Activated effector memory CD4-positive, alpha-beta T cell treated with Interleukin-2 at 50 U/mL for 16 hours (primary cell): ENCODE measurements at places on chromosomes 16 and 17.

DNA sequence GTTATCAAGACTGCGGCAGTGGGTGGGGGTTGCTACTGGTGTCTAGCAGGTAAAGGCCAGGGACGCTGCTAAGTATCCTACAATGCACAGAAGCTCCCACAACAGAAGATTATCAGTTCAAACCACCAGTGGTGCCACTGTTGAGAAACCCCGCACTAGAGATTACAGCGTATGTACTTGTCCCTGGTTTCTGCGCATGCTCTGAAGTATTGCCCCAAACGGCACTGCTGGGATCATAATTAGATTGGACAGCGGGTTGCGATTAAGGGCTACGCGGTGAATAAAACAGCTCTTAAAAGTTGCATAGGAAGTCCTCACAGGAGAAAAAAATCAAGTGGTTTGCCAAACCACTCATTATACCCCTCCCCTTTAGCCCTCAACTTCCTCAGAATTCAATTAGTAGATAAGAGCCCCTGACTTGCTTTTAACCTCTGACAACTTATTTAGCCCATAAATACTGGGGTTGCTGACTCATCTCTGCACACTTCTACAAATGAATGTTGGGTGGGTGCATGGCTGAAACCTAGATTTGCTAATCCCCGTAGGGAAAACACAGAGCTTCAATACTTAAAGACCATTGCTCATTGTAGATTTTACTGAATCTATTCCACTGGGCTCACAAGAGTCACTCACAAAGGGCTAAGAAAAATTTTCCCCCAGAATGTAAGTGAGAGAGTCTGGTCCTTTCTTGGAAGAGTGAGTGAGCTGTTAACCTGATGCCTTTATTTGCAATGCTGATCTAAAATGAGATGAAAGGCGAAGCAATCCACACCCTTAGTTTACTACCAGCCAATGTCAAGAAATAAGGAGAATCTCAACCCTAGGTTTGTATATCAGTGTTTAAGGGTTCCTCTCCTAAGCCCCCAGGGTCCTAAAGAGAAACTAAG is 91.8 kb downstream of the RGS9 start:
- peak; percentile 26 for DNase-seq

DNA sequence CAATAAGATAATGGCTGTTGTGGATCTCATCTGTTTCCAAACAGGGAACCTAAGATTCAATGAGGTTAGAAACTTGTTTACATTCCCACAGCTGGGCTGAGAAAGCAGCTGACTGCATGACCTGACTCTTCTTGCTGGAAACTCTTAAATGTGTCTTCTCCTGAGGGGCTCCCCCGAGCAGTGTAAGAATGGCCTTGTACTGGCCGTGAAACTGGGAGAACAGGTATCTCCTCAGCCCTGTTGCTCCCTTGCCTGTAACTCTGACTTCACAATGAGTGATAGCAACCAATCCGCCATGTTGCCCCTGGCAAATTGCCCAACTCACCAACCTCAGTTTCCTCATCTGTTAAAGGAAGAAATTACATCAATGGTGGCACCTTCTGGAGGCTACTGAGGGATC is 59.1 kb upstream of the CCL2 start:
- no peak for DNase-seq

DNA sequence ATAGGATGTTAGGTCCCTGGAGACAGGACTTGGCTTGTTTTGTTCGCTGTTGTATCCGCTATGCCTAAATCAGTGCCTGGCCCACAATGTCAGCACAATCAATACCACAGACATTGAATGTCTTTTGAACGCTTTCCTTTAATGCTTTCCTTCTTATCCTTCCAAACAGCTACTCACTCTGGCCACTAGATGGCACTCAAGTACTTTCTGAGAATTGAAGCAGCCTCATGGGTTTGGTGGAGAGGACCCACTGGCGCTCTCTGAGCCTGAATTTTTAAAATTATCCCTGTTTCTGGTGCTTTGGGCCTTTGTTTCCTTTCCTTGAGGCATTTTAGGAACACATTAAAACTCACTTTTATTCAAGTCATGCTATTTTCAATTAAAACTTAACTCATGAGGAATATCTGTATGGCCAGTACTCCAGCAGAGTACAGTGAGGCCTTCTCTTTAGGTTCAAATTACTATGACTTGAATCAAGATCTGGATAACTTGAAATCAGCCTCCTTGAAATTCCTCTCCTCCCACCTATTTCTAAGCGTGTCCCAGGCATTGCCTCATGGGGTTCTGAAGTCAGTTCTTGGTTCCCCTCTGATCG is 3.2 kb upstream of the NLRP1 start:
- no peak for DNase-seq

GRCh38 chr17:17511881-17512858 is 16.0 kb upstream of the RASD1 start:
- DNase-seq, result no peak

DNA sequence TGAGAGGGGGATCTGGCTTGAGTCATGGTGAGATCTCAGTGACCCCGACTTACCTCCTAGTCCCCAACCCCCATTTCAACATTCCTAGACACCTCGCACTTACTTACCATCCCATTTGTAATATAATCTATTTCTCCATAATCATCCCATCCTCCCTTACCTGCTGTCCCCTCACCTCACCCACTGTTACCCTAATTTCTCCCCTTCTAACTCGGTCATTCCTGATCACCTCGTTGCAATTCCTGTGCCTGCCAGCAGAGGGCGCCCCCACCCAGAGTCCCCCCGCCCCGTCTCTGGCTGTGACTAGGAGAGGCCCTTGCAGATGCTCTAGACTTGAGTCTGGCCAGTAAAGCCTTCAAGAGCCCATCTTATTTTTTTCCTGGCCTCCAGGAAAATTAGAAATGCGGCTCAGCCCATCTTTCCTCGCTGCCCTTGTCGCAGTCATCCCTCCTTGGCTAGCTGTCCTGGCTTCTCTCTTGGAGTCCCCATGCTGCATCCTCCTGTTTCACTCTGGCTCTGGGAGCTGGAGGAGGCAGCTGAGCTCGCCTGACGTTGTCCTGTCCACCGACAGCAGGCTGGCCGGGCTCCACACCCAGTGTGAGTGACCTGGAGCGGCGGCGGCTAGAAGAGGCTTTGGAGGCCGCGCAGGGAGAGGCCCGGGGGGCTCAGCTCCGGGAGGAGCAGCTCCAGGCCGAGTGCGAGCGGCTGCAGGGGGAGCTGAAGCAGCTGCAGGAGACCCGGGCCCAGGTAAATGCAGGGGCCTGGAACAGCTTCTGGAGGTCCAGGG is 5.0 kb downstream of the TBKBP1 start:
- peak; percentile 71 for DNase-seq

DNA sequence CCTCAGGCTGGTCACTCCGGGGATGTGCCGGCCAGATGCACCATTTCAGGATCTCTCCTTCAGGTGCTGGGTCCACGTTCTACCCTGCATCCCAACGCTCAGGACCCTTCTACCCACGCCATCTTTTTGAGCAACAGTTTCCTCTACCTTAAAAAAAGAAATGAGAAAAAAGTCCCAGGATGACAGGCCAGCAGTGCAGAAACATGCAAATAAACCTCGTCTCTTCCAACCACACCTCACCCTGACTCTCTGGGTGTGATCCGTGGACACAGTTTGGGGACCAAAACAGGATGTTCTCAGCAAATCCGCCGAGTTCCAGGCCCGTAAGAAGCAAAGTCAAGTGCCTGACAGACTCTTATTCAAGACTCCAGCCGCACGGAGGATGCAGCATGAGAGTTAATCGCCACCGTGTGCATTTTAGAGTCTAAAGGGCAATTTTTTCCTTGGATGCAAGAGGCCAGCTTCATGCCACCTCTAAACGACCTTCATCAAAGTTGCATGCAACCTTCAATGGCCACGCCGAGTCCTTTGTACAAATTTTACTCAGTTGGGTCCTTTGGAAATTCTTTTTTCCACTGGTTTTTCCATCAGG is 99.6 kb downstream of the ZFHX3 start:
- no peak for DNase-seq

DNA sequence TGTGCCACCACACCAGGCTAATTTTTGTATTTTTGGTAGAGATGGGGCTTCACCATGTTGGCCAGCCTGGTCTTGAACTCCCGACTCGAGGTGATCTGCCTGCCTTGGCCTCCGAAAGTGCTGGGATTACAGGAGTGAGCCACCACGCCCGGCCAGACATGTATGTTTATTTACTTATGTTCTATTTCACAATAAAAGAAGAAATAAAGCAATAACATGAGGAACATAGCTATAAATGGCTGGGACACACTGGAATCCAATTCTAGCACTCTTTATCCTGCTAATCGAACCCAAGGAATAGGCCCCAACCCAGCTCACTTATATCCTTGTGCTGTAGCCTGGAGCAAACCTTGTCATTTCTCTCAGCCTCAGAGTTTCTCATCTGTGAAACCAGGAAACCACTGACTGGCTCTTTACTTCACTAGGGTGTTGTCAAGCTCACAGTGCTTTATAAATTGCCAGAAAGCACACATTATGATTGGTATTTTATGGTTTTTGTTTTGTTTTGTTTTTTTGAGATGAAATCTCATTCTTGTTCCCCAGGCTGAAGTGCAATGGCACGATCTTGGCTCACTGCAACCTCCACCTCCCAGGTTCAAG is 4.3 kb upstream of the ODAD4 start:
- no peak for DNase-seq

GRCh38 chr17:34765291-34765690 is 185.9 kb downstream of the TMEM132E start:
- DNase-seq, result no peak

DNA sequence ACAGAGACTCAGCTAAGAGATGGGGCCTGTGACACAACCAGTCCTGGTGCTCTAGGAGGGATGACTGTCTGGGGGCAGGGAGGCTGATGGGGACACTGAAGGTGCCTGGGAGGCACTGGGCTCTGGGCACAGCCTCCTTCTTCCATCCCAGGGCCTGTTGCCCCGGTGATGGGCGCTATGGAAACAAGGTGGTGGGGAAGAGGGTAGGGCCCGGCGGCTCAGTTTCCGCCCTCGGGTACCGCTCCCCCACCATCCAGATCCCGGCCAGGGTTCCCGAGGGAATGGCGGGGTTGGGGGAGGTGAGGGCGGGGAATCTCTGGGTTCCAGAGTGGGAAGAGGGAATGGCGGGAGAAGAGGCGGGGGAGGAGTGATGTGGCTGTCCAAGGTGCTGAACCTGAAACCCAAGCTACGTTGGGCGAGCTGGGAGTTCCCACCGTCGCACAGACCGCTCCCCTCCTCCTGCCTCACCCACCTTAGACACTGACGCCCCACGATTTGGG is 981 bp downstream of the KCNH4 start:
- DNase-seq, result no peak

- no peak for DNase-seq
Observed at GRCh38 chr17:14451729-14452191, 150.9 kb downstream of the HS3ST3B1 start.

- no peak for DNase-seq
Observed at GRCh38 chr17:69503711-69504110, 89.2 kb downstream of the MAP2K6 start.

GRCh38 chr16:13264749-13265552 is 363.6 kb downstream of the SHISA9 start:
- DNase-seq, result no peak

- DNase-seq, result no peak
Observed at GRCh38 chr16:10812312-10813098, 6.1 kb downstream of the TVP23A start.

GRCh38 chr17:1640329-1641064 is 5.0 kb downstream of the SCARF1 start:
- DNase-seq, result no peak

GRCh38 chr16:81405702-81406113 is 38.9 kb upstream of the CMIP start:
- DNase-seq, result no peak

DNA sequence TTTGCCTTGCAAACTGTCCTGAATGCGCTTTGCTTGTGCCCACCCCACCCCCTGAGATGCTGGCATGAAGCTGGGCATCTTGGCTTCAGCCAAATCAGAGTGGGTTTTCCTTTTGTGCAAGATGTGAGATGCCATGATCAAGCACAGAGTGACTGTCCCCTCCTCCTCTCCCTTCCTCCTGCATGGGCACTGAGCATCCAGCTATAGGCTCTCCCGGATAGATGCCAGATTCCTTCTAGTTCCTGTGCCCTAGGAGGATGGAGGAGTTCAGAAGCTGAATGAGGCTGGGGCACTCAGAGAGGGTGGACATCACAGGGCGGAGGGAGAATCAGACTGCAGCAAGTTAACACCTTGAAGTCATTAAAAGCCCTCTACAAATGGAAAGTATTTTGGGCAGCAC is 384.1 kb upstream of the CCL2 start:
- DNase-seq, result no peak

DNA sequence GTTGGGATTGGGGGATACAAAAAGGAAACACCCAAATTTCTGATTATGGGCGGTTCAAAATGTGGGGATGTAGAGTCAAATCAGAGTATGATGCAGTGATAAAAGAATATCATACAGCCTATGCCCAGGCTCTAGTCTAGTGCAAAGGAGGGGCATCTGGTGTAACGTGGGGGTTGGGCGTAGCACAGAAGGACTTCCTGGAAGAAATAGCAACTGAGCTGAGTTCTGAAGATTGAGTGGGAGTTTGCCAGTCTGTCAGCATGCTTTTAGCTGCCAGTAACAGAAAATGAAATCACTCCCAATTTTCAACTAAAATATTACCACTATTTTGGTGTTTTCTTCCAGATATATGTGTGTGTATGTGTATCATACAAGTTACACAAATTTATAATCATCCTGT is 196.9 kb downstream of the SPECC1 start:
- no peak for DNase-seq

- DNase-seq, result no peak
Observed at GRCh38 chr17:49573510-49574322, 2.0 kb upstream of the NXPH3 start.

- DNase-seq, result no peak
Observed at GRCh38 chr17:43753493-43754129, 5.0 kb downstream of the SOST start.

DNA sequence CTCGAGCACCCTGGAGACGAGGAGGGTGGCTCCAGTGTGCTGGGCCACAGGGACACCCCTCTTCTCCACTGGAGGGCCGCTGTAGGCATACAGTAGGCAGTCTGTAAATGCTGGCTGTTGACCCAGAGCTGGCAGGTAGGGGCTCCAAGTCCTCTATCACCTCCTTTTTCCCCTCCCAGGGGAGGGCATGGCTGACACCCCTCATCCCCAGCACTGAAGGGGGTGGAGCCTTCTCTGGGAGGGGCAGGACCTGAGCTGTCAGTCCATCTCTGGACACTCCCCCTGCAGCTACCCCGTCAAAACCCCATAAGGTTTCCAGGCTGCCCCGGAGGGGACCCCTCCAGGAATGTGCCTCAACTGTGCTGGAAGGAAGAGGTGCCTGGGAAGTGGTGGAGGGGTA is 2.4 kb downstream of the KCNJ12 start:
- DNase-seq, result no peak

DNA sequence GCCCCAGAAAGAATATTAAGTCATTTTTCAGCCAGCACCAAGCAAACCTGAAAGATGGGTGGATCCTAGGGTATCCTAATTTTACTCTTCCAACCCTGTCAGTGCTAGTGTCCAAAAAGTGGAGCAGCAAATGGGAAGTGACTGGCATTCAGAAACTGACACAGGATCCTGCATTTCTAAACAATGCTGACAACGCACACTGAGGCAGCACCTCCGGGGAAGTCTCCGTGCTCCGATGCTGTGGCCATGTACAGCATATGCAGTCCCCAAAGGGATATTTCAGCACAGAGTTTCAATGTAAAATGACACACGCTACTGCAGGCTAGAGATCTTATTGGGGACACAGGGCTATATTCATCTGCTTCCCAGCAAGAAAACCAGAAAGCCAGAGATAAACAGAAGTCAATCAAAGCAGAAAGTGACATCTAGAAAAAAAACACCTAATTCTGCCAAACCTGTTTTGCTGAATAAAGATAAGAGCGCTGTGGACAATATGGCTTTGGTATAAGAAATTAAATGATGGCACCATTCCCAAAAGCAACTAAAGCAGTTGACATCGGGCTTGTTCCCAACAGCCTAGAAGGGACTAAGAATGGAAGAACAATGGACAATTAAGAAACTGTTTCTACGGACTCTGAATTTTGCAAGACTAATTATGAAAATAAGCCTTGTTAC is 17.3 kb downstream of the XYLT1 start:
- DNase-seq, result no peak
